ENCODE measurements at places on chromosomes 1 and 21.

- DNase-seq = no peak
Observed at GRCh38 chr1:223715604-223716172, 3.3 kb downstream of the CAPN2 start.

GRCh38 chr1:87510540-87510939 lies 181.9 kb downstream of the LMO4 start:
- DNase-seq = no peak

DNA sequence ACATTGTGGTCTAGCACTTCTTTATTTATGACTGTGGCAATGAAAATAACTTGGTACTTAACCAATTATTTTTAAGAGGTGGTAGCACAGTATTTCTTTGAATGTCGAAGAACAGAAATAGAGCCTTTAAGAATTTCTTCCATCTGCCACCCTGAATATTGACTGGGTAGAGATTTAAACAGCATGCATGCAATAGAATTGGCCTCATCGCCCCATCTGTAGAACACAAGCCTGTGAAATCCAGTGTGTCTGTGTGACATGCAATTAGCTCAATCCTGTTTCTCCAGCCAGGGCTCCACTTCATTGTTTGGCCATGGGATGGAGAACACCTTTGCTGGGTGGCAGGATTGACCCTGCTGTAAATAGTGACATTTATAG lies 17.1 kb upstream of the KLHDC8A start:
- no peak for DNase-seq

DNA sequence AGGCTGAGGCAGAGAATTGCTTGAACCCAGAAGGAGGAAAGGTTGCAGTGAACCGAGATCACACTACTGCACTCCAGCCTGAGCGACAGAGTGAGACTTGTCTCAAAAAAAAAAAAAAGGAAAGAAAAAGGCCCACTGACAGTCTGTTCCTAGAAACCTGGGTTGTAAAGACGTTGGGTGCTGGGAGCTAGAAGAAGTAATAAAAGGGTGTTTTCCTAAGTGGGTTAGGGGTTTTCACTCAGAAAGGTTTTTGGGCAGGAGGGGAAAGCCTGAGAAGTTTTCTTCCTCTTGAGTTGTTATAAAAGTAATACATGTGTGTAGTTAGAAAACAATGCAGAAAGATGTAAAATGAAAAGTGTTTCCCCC lies 25.4 kb downstream of the CELA3A start:
- DNase-seq = no peak

DNA sequence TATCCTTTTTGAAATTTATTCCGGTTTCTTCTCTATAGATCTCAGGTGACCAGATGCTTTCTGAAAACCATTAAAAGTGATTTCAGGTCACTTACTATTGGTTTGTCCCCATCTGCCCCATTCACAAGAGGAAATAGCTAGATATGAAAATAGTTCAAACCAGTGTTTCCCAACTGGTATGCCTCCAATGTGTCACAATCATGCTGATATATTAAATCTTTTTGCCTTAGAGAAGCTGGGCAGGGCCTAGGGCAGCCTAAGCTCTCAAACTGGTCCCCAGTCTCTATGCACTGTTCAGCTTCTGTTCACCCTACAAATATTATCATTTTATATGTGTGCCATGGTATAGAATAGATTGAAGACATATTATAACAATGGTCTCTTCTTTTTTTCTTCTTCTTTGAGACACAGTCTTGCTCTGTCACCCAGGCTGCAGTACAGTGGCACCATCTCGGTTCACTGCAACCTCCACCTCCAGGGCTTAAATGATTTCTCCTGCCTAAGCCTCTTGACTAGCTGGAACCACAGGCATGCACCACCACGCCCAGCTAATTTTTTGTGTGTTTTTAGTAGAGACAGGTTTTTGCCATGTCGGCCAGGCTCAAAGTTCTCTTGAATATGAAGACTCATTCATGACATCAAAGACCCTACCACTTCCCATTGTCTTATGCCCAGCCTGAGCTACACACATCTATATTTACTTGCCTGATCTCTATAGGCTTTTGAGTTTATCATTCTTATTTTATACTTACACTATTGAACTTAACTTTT lies 15.7 kb downstream of the PTPN22 start:
- DNase-seq = no peak

GRCh38 chr1:199287206-199287605 lies 648.4 kb downstream of the PTPRC start:
- no peak for DNase-seq

DNA sequence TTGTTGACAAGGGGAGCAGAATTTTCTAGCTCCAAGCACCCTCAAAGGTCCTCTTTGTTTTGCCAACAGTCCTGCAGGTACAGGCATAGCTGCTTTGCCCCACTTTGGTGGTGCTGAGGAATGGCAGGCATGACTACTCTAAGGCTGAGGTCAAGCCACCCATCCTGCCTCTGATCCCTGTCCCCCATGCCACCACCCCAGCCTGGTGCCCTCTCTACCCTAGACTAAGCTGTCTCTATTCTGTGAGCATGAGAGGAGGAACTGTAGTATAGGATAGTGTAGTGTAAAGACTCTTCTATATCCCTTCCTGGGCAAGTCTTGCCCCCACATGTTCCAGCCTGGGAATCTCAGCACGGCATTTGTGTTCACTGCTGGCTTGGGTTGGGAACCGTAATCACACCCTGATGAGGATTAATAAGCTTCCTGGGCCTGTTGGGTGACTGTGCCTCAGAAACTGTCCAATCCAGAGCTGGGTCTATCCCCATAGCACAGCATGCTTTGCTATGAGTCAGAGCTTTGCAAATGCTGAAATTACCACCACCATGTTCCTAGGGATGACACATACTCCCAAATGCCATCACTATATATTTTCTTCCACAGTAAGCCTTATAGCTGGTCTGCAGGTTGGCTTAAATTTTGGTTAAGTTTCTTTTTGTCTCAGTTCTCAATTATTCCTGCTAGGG lies 105.7 kb upstream of the PPP2R5A start:
- DNase-seq = peak; percentile 37

DNA sequence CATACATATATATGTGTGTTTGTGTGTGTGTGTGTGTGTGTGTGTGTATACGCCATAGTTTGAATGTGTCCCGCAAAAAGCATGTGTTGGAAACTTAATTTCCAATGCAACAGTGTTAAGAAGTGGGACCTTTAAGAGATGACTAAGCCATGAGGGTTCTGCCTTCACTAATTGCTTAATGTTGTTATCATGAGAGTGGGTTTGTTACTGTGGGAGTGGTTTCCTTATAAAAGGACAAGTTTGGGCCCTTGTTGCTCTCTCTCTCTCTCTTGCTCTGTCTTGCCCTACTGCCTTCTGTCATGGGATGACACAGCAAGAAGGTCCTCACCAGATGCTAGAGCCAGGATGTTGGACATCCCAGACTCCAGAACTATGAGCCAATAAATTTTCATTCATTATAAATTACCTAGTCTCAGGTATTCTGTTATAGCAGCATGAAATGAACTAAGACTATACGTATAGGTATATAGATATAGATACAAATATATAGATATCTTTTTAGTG lies 103.8 kb upstream of the ZC3H11B start:
- no peak for DNase-seq

DNA sequence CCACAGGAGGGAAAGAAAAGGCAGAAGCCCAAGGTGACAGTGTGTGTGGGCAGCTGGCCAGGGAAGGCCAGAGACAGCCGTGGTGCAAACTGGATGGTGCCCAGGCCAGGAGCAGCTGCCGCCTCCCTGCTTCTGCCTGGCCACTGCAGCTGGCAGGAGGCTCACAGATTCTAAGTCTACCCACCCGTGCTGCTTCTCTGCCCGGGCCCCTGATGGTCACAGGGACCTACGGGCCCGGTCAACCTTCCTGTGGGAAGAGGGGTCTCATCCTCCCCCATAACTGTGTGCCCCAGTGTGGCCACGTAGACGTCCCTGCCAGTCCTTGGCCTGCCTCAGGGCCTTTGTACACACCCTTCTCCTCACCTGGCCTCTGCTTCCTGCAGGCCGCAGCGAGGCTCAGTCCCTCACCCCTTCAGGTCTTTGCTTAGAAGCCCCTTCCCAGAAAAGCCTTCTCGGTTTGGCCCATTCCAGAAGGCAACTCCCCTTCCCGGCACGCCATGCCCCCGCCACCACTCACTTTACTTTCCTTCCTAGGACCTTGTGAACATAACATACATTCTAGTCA lies 192.6 kb upstream of the AJAP1 start:
- no peak for DNase-seq

- no peak for DNase-seq
Observed at GRCh38 chr1:197989058-197989457, 71.9 kb downstream of the LHX9 start.

GRCh38 chr1:225780630-225781029 lies 3.0 kb downstream of the SRP9 start:
- no peak for DNase-seq

DNA sequence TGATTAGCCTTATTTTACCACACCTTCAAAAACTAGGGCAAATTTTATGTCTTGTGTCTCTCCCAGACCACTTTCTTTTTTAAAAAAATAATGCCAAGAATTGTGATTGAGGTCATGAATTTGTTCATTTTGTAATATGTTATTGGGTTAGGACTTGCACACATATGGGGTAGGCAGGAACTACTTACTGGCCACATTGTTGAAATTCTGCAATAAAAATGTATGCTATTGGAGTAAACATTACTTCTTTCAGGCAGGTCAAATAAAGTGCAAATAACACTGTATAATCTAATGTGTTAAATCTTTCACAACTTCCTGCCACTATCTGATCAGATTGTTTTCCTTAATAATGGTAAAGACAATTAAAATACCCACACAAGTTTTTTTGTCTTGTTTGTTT lies 166.6 kb upstream of the COL11A1 start:
- DNase-seq = no peak

- DNase-seq = no peak
Observed at GRCh38 chr1:215878128-215878527, 311.0 kb downstream of the KCTD3 start.

GRCh38 chr1:205798577-205798976 lies 14.4 kb downstream of the SLC41A1 start:
- no peak for DNase-seq

DNA sequence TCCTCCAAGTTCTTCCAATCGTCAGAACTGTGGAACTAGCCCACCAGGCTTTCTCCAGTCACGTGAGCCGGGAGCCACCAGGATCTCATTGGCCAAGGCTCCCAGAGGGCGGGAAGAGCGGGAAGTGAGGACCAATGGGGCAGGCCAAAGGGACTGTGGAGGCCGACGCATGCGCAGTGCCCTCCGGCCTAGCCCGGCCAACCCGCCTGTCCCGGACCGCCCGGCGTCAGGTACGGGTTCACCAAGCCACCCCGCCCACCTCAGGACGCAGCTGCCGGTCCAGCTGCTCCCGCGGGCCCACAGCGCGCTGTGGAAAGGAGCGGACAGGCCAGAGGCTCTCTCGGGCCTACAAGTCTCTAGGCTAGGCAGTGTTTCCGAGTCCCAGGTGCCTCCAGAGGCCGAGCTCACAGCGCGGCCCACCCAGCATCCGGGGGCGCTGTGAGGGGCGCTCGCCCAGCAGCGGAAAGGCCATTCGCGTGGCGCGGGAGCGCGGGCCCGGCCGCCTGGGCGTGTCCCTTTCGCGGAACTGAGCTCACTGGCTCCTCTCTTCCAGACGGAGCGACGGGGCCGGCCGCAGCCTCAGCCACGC lies 10.9 kb downstream of the OR14I1 start:
- no peak for DNase-seq

DNA sequence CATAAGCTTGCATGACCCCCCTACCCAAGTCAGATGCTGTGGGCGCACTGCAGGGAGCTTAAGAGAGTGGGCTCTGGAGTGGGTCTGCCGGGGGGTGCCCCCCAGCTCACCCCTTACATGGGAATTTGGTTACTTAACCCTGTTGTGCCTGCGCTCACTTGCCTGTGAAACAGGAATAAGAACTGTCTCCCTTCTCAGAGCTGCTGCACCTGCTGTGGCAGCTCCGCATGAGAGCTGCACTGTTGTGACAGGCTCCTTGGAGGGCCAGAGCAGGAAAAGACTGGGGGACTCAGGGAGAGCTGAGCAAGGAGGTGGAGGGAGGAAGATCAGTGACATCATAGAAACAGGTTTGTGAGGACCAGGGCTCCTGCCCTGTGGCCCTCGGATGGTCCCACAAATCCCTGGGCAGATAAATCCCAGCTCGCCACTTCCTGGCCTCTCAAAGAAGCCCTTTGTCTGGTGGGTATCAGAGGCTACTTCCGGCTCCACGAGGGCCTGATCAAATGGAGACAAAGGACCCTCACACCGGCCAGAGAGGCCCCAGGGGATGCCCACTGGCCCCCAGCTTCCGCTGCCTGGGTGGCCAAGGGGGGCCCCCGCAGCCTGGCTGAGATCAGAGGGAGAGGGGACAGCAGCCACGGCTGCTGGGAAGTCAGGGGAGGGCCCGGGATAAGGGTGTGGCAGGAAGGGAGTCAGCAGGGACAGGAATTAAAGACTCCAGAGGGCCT lies 28.9 kb upstream of the LAPTM5 start:
- no peak for DNase-seq

DNA sequence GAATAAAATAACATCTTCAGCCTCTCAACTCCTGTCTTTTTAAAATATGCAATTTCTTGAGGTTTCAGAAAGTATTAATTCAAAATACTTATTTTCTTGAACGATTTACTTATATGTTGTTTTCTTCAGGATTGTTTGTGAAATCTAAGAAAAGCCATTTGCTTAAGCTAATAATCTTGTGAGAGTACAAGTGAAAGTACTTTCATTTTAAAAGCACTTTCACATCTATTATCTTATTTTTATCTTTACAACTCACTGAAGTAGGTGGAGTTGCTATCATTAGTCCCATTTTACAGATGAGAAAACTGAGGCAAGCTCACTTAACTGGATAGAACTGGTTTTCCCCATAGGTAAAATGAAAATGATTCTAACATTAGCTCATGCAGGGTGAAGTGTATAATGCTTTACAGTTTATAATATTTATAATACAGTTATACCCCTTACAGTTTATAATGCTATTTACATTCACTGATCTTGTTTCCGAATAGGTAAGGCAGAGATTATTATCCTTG lies 4.7 kb upstream of the PLPP3 start:
- DNase-seq = no peak

DNA sequence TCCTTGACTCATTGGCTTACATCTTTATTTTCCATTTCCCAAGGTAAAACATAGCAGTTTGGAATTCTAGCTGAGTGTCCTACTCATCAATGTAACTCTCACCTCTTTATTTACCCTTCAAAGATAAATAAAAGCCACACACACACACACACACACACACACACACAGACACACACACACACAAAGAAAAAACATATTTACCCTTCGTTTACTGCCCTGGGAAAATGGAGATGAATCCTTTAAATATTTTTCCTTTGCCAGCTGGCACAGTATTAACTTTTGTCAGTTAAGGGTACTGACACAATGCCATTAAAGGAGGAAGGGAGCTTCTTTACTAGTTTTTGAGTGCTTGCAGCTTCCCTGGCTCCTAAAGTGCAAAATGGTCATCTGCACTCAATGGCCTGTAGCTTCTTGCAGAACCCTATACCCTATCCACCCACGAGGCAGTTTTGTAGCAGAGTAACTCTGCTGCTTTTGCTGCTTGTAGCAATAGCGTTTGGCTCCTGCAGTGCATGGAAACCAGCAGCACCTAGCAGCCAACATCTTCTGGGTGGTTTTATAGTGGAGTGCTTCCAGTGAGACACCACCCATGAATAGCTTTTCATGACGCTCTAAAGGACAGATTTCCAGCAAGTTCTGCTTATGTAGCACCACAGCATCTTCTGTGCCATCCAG lies 103.7 kb downstream of the HS2ST1 start:
- no peak for DNase-seq

- DNase-seq = no peak
Observed at GRCh38 chr1:211036381-211037060, 97.4 kb downstream of the KCNH1 start.
